ENCODE measurements at places on chromosomes 16 and 17.

DNA sequence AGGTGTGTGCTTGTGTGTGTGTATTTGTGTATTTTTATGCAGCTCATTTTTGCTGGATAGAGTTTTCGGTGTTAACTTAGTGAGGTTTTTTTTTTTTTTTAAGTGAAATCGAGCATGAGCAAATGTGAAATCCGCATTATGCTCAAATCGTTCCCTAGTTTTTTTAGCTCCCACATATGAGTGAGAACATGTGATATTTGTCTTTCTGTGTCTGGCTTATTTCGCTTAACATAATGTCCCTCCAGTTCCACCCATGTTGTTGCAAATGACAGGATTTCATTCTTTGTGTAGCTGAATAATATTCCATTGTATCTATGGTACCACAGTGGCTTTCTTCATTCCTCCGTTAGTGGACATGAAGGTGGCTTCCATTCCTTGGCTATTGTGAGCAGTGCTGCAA, 1103.3 kb upstream of the EEF2KMT start:
- no peak for DNase-seq

DNA sequence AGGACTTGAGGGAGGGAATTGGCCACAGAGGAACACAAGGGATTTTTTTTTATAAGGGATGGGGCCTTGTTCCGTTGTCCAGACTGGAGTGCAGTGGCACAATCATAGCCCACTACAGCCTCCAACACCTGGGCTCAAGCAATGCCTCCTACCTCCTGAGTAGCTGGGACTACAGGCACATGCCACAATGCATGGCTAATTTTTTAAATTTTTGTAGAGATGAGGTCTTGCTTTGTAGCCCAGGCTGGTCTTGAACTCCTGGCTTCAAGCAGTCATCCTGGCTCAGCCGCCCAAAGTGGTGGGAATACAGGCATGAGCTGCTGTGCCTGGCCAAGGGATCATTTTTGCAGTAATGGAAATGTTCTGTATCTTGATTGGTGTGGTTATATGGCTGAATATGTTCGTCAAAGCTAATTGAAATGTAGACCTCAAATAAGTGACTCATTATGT, 56.9 kb downstream of the VMP1 start:
- no peak for DNase-seq

GRCh38 chr17:20066253-20066652, 57.1 kb downstream of the SPECC1 start:
- no peak for DNase-seq

DNA sequence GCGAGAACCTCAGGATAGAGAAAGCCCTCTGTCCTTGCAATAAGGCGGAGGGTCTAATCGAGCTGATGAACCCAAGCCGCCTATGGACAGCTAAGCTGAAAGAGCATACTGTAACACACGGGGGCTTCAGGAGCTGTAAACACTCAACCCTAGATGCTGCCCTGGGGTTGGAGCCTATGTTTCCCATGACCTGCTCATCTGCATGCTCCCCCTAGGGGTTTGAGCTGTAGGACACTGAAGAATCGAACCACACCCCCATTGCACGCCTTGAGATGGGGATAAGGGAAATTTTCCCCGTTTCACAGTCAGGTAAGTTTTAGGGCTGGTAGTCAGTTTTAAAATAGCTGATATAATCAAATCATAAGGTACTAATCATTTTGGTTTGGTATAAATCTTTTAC, 675.6 kb upstream of the CDH8 start:
- DNase-seq = no peak

- no peak for DNase-seq
Measured at GRCh38 chr17:8421571-8421970, 14.1 kb upstream of the NDEL1 start.

- DNase-seq = no peak
Measured at GRCh38 chr16:55832425-55832772, 497 bp downstream of the CES1 start.

DNA sequence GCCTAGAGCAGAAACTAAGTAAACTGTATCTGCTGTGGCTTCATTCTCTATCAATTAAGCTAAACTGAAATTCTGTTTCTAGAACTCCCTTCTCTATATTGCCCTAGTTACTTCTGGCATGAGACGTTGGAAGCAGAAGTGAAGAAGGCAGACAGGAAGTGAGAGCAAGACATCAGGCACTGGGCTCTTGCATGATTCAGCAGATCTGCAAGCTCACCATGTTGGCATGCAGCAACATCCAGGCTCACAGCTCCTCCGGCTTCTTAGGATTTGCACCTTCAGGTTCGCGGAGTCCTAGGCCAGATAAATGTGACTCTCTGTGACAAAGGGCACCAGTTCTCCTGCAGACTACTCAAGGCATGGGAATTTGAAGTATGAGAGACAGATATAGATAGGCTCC, 148.3 kb downstream of the CDH8 start:
- no peak for DNase-seq

- DNase-seq = no peak
Measured at GRCh38 chr17:35684055-35684802, 47.2 kb upstream of the RASL10B start.

- DNase-seq = no peak
Measured at GRCh38 chr16:55301385-55302008, 22.5 kb upstream of the IRX6 start.

- no peak for DNase-seq
Measured at GRCh38 chr17:51352798-51353197, 92.5 kb downstream of the UTP18 start.

- no peak for DNase-seq
Measured at GRCh38 chr17:2936771-2937321, 126.6 kb downstream of the OR1D5 start.

DNA sequence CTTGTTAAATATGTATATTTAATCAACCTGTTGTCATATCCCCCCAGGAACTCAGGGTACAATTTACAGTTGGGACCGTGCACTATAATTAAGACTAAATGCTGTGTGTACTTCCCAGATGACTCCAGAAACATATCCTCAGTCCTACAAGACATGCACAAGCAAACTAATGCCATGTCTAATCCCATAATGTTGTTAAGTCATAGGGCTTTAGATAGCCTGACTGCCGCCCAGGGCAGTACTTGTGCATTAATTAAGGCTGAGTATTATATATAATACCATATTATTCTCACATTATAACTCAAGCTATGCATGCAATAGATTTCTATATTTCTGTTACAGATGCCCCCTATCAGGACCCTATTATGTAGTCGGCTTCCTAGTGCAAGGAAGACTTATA, 20.1 kb upstream of the CPHXL start:
- no peak for DNase-seq

DNA sequence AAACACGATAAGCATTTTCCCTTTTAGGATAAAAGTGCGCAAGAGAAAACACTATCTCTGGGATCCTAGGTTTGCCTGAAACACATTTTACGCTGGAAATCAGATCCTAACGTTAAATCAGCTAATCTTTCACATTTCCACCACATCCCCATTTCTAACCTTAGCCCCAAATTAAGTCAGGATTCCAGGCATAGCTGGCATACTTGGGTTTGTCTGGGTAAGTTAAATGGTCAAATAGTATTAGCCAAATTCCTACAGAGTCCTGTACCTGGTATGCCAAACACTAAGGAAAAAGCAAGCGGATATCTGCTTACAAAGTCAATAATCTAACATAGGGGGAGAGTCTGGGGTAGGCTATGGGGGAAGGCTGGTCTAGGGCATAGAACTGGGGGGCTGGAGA, 557.4 kb upstream of the ZFHX3 start:
- no peak for DNase-seq

DNA sequence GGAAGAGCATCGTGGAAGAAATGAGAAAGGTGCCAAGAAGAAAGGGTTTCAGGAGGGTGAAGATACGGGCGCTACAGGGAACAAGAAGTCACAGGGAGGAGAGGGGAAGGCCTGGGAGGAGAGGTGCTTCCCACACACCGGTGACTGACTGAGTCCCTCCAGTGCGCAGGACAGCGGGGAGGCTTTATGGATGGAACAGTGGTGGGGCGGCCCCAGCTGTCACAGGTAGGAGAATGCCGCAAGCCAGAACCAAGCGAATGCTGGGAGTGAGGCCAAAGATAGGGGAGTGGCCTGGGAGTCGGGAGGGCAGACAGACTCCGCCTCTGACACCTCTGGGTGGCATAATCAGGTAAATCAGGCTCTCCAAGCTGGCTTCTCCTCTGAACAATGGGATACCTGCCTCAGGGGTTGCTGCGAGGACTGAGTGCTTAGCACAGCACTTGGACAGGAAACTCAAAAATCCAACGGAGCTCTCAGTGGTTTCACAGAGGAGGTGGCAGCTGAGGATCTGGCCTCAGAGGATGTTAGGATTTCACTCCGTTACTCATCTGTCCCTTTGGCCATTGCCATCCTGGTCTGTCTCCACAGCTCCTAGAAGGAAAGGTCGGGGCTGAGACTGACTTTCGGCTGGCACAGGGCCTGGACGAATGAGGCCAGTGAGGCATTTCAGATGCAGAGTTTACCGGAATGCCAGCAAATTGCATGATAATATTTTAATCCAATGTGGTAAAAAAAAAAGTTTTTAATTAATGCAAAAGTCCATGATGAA, 717 bp upstream of the CNP start:
- DNase-seq = peak; percentile 70

DNA sequence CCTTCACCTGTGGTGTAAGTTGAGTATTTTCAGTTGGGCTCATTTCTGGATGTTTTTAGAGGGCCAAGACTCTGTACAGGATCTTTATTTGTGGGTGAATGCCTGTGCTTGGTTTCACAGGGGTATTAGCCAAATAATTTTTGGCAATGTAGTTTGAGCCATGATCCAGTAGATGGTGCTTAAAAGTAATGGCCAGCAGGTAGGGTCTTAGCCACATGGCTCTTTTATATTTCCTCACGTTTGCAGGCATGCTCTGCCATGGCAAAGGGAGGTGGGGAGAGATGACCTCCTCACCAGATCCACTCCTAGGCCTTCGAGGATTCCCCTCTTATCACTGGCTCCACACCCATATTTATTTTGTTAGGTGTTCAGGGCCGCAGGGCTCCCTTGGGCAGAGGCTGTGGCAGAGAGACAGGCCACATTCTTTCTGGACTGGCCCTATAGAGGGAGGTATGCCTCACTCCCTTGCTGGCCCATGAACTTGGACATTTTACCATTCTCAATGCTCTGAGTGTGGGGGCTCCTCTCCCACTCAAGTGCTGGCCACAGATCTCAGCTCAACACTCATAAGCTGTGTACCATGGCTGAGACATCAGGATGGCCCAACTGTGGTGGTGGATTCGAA, 417.1 kb downstream of the XYLT1 start:
- no peak for DNase-seq

DNA sequence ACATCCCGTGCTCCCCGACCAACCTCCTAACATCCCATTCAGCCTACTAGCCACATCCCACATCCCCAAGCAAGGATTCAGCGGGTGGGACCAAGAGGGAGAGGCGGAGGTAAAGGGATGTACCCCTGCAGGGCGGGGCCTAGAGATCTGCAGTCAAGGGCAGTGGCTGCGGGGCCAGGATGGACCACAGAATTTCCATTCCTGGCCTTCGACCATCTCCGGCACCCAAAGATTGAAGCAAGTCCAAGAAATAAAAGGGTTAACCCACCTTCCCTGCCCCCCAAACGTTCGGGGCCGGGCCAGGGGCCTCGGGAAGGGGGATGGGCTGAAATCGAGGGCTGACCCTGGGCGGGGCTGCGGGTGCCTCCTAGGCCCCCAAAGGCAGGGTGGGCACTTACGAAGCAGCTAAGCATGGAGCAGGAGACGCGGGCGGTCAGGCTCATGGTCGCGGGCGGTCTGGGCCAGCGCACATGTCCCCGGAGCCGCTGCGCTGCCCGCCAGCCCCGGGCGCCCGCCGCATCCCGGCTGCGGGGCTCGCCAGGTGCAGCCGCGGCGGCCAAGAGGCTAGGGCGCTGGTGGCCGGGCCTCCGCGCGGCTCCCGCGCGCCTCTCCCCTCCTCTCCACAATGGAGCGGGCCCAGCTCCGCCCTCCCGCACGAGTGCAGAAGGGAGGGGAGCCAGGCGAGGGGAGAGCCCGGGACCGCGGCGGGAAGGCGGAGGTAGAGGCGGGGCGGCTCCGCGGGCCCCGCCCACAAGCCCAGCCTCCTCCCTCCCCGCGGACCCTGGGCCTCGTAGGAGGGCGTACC, at the start of gene MTMR4:
Gene MTMR4 (minus strand): TSS at position 674 of the 805 bp plus-strand sequence. CDS start 231 bp downstream, at position 443.
- peak; percentile 77 for DNase-seq

GRCh38 chr17:39915559-39915958, 2.9 kb downstream of the GSDMB start:
- DNase-seq = no peak

GRCh38 chr17:742147-742793, 9.8 kb downstream of the GEMIN4 start:
- DNase-seq = no peak

DNA sequence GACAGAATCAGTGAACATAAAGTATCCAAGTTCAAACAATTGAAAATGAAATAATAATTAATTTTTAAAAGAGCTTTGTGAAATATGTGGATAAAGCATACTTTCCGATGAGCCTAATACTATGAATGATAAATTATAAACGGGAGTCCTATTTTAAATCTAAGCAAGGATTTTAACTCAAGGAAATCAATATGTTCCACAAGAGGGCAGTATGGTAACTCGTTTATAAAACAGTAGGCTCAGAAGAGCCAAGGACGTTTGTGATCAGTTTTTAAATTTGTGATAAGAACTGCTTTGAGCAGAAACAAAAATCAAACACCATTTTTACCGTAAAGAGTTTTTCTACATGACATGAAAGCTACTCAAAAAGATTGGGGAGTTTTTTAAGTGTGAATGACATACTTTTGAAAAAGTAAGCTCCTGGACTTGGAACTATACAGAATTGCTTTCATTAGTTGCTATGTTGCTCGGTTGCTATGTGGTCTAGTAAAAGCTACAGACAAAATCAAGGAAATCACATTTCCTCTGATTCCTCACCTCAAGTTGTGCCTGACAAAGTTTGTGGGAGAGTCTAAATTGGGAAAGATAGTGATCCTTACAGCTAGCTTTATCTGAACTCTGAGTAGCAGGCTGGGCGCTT, 11.8 kb upstream of the TEKT1 start:
- peak; percentile 67 for DNase-seq

DNA sequence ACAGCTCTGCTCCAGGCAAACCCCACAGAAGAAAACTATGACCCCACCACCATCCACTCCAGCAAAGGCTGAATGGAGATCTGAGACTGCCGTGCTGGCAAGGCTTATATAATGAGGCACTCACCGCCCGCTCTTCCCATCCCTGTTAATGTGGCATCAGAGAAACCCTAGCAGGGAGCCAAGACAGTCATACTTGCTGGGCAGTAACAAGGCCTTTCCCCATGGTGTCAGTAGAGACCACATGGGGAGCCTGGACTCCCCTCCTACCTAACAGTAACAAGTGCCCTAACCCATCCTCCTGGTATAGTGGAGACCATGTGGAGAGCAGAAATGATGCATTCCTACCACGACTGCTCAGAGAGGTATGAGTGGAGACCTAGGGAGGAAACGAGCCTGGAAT, 235.2 kb downstream of the C16orf78 start:
- DNase-seq = no peak

- no peak for DNase-seq
Measured at GRCh38 chr16:23249830-23250229, 52.3 kb upstream of the SCNN1B start.

- no peak for DNase-seq
Measured at GRCh38 chr16:71672803-71673581, 47.0 kb downstream of the MARVELD3 start.

GRCh38 chr16:48734220-48734619, 124.2 kb upstream of the N4BP1 start:
- DNase-seq = no peak
